Glutamatergic neuron (in vitro differentiated cells): ENCODE measurements at places on chromosomes 2 and 18.

DNA sequence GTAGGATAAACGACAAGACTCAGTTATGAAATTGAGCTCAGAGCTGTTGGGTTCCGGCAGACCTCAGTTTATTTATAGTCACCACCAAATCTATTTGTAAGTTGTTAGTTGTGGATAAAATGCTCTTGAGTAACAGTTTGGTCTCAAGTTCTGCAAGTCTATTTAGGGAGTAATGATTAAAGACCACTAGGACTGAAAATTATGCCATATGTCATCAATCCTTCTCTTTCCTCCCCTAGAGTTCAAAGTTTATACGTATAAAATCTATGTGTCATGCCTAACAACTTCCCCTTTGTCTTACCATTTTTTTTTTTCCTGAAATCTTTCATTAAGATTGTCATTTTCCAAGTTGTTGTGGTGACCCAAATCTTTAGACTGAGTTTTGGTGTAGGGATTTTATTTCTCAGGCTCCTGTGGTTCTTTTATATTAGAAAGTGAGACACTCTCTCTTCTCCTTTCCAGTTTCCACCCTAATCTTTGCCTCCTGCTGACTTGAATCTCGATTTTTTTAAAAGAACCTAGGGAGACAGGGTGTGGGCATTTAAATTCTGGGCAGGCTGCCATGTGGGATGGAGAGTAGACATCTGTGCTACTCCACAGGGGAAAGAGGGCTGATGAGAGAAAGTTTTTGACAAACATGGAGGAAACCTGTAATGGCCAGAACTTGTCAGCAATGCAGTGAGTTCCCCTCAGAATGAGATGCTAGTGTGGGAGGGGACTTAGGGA is 51.0 kb downstream of the LAMA3 start:
- no peak for DNase-seq

GRCh38 chr18:8548186-8548585 is 61.1 kb upstream of the RAB12 start:
- no peak for DNase-seq

- no peak for DNase-seq
Measured at GRCh38 chr2:97868986-97869721, 126.6 kb downstream of the TMEM131 start.

- no peak for DNase-seq
Measured at GRCh38 chr2:70823249-70823648, 2.9 kb upstream of the CLEC4F start.

GRCh38 chr2:118635891-118636290 is 211.6 kb downstream of the EN1 start:
- DNase-seq = no peak

DNA sequence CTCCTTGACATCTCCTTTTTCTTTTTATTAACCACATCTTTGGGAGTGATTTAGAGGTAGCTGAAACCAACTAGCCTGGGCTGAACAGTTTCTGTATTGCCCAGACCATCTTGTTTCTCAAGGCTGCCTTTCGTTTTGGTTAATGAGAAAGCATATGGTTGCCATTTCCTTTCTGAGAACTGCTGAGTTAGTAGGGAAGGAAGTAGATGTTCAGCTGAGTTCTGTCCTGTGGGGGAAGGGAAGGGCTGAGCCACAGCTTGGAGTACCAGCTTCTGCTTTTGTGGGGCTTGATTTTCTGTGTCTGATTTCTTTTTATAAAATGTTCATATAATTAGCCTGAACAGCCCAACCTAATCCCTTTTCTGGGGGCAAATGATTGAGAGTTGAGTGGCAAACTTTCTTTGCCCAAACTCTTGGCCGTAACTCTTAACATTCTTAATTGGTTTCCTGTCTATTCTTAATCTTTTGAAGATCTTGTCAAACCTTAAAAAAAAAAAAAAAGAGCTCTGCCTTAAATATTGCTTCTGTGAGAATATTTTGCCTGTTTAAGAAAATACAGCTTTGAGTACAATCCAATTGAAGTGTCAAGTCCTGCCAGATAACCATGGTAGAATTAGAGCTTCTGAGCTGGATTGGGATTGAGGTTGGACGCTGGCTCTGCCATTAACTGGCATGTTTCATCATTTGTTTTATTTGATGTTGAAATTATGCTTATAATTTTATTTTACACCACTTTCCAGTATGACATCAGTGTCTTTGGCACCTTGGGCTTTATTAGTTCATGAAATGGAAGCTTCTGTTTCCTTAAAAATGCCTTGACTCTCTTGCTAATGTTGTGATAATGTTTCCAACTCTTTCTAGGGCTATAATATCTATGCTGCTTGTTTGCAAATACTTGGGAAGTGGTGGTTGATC is 1.9 kb upstream of the NABP1 start:
- DNase-seq = no peak

GRCh38 chr18:45677276-45677807 is 46.6 kb upstream of the SLC14A1 start:
- DNase-seq = no peak

GRCh38 chr18:63603772-63604171 is 16.6 kb downstream of the SERPINB13 start:
- no peak for DNase-seq

DNA sequence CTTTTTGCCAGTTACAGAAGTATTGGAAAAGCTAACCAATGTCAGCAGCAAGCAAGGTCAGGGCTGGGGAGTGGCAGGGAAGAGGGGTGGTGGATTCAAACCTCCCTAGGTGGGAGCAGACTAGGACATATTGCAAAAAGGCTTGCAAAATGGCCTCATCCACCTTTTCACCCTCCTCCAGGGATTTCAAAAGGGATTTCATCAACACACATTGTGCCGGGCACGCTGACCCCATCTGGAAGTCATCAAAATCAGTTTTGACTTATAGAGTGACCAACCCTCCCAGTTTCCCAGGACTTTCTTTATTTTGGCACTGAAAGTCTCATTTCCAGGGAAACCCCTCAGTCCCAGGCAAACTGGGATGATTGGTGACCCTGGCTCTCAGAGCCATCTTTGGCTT is 94.7 kb downstream of the BIN1 start:
- no peak for DNase-seq

- no peak for DNase-seq
Measured at GRCh38 chr2:234363647-234364294, 133.1 kb downstream of the ARL4C start.

DNA sequence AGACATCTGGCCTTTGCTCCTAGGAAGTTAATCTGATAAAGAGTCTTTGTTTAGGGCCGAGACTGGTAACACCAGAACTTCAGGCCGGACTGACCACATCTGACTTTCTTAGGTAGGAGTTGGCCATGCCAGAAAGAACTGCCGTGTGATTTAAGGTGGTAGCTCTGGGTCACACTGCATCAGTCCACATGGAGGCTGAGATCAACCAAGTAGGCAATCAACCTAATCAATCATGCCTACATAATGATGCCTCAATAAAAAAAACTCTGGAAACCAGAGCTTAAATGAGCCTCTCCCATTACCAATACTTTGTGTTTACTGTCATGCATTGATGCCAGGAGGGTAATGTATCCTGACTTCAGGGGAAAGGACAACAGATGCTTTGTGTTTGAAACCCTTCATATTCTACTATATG is 44.1 kb upstream of the ORC2 start:
- DNase-seq = no peak

GRCh38 chr2:27752551-27753237 is 18.8 kb upstream of the MRPL33 start:
- DNase-seq = no peak

GRCh38 chr2:218648088-218648786 is 11.2 kb downstream of the ZNF142 start:
- peak; percentile 67 for DNase-seq

GRCh38 chr2:70828914-70829824 is 6.4 kb downstream of the CD207 start:
- DNase-seq = no peak

DNA sequence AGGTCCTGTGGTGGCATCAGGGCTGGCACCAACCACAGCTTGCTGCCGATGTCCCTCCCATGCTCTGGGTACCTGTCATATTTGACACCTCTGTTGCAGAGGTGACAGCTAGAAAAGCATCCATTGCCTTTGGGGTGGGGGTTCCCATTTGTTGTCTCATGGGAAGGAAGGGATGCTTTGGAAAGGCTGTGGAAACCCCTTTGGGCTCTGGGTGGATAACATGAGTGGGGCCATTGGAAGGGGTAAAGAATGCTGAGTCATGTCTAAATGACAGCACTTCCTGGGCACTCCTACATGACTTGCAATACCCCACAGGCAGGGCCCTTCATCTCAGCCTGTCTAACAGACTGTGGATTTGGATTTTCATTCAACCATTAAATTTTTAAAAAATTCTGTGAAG is 27.8 kb downstream of the CTIF start:
- no peak for DNase-seq

- DNase-seq = no peak
Measured at GRCh38 chr2:23760736-23761135, 166.2 kb downstream of the ATAD2B start.

DNA sequence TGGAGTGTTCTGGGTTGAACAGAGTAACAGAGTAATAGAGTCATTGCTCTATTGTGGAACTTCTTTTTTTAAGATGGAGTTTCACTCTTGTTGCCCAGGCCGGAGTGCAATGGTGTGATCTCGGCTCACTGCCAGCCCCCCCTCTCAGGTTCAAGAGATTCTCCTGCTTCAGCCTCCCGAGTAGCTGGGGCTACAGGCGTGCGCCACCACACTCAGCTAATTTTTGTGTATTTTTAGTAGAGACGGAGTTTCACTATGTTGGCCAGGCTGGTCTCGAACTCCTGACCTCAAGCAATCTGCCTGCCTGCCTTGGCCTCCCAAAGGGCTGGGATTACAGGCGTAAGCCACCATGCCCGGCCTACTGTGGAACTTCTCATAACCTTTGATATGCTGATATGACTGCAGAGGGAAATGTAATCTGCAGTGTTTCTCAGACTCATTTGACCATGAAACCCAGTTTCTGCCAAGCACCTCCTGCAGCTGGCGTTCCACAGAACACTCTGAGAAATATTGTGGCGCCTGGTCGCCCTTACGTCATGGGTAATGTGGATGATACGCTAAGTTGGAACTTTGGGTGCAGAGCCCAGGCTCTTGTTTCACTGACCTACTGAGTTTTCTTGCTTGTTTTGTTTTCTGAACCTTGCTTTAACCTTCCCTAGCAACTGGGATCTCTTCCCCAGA is 213.8 kb downstream of the BCL2 start:
- no peak for DNase-seq

DNA sequence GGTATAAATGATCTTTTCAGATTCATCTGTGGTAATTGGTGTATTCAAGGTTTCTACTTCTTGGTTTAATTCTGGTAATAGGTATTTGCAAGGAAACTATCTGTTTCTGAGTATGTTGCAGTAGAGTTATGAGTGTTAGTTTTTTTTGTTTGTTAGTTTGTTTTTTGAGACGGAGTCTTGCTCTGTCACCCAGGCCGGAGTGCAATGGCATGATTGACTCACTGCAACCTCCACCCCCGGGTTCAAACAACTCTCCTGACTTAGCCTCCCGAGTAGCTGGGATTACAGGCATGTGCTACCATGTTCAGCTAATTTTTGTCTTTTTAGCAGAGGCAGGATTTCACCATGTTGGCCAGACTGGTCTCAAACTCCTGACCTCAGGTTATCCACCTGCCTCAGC is 60.9 kb upstream of the IL1R2 start:
- DNase-seq = no peak

- no peak for DNase-seq
Measured at GRCh38 chr2:241598487-241598886, 38.5 kb downstream of the THAP4 start.

- DNase-seq = no peak
Measured at GRCh38 chr2:176099728-176100546, at the start of gene HOXD12. Gene HOXD12 (plus strand): TSS chr2:176099795. CDS start chr2:176099802, 7 bp downstream.

- no peak for DNase-seq
Measured at GRCh38 chr2:57278451-57278850, 768.2 kb upstream of the VRK2 start.
